T-helper 9 cell (primary cell): ENCODE measurements at places on chromosomes 6 and 20.
A peak's percentile ranks its signal among the peaks of the same experiment; 100 is the strongest.

GRCh38 chr6:139423037-139423703 lies 48.7 kb upstream of the CITED2 start:
- DNase-seq: no peak

GRCh38 chr6:1381481-1382330 lies 7.7 kb upstream of the FOXF2 start:
- peak; percentile 44 for DNase-seq

GRCh38 chr20:8431538-8432434 lies 299.7 kb downstream of the PLCB1 start:
- DNase-seq: no peak

GRCh38 chr6:140601021-140601808 lies 1226.8 kb upstream of the CITED2 start:
- no peak for DNase-seq

DNA sequence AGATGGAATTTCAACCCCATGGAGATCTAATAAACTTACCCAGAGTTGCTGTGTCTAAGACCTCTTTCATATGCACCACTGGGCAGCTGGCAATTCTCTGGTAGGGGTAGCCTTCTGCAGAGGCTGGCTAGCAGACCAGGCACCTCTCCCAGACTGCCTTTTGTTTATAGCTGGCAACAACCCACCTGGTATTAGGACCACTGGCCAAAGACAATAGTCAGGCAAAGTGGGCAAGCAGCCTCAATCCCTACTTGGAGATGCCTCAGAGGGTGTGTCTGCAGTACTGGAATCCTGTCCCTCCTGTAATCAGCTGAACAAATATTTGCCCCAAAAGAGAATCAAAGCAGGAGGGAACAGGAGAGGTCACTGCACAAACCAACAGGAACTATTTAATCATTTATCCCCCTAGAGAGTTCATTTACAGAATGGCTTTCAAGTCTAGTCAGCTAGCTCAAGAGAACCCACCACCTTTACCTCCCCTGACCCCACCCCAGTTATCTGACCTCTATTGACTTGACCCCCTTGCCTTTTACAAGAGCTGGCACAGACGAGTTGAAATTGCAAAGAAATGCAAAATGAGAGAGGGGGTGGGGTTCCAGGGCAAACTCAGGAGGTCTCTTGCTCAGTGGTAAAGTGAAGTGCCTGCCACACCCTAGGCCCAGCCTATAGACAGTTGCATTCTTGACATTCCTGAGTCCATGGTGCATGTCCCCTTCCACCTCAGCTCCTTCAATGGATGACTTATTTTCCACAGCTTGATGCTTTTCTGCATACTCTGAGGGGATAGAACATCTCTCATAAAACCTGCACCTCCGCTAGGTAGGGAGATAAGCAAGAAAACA lies 2.8 kb downstream of the BCL2L1 start:
- no peak for DNase-seq
